Stimulated activated CD8-positive, alpha-beta memory T cell treated with anti-CD3 and anti-CD28 coated beads, Interleukin-2, amount 100 ng/mL, for 1 hour (primary cell): ENCODE measurements at places on chromosomes 7 and 10.

DNA sequence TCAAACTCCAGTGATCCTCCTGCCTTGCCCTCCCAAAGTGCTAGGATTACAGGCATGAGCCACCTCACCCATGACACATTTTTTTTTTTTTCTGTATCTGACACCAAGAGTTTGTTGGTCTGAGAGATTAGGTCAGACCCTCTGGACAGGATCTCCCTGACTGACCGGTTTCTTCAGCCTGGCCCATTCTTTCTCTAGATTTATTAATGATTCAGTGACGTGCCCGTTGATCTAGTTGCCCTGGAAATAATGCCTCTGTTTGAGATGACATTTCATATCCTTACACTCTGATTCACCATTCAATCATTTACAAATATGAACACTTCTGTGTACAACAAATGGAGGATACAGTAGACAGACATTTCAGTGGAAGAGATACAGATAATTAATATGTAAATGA is 1.4 kb upstream of the ZNF212 start:
- DNase-seq: no peak

GRCh38 chr7:84535580-84536270 is 341.1 kb upstream of the SEMA3A start:
- DNase-seq: no peak

- DNase-seq: no peak
These were observed 4.2 kb upstream of the MUC12 start for GRCh38 chr7:100965045-100965722.

DNA sequence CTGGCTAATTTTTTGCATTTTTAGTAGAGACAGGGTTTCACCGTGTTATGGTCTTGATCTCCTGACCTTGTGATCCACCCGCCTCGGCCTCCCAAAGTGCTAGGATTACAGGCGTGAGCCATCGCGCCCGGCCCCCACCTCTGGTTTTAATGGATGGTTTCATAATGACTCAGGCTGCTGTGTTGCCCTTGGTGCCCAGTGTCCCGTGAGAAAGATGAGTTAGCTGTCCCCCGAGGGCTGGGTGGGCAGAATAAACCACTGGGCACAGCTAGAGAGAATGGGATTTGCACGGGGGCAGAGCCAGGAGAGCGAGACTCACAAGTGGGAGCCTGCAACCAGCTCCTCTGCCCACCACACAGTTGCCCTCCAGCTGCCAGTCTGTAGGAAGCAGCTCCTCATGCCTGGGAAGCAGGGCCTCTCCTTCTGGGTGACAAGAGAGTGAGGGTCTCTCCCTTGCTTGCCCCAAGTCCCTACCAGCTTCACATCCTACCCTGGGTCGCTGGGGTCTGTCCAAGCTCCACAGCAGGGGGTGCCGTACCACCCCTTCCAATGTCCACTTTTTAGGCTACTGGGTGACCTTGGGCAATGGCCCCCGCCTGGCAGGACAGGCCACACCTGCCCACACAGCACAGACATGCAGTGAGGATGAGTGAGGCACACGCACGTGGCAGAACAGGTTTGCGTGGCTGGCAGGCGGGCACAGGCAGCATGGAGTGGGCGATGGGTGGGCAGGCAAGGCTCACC is 16.1 kb upstream of the NDST2 start:
- no peak for DNase-seq

DNA sequence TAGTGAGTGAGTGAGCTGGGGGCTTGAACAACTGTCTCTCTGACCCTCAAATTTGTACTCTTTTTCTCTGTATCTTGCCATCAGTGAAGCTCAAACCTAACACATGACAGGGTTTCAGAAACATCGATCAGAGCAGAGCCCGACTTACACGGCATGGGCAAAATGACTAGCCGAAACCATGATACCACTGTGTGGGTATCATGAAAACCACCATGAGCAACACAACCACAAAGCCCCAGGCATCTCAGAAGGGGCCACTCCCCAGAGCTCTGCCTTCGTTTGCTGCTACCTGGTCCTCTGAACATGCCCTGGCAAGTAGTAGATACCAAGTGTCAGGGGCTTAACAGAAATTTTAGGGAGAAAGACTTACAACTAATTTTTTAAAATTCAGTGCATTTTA is 308.5 kb downstream of the WDR11 start:
- no peak for DNase-seq

DNA sequence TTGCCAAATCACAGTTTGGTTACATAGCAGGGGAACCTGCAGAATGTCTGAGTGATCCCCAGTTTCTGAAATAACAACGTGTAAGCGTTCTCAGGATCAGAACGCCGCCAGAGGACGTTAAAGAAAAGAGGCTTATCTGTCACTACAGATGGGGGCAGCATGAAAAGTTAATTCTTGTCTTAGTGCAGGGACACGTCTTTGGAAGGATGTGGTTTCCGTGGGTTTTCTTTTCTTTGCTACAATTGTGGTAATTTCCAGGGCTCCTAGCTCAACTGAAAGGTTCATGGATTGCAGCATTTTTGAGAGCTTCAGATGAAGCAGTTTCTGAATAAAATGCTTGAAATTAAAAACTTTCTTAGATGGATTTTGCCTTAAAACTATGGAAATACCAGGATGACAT is 106.6 kb downstream of the PRKCQ start:
- DNase-seq: peak; percentile 30

DNA sequence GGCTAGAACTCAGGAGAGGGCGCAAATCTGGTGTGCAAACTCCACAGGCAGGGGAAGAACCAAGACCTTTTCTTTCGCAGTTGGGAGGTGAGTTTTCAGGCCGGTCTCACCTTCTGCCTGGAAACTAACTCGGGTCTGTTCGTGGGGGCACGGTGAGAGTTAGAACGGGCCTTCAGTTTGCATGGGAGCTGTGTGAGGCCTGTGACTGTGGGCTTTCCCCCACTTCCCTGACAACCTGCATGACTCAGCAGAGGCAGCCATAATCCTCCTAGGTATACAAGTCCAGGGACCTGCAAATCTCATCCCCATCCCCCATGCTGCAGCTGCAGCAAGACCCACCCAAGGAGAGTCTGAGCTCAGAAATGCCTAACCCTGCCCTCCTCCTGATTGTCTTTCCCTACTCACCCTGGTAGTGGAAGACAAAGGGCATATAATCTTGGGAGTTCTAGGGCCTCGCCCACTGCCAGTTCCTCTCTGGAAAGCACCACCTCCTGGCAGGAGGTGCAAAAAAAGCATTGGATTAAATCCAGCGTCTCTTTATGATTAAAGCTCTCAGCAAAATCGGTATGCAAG is 194.9 kb upstream of the ETV1 start:
- DNase-seq: no peak

- no peak for DNase-seq
These were observed 57.7 kb downstream of the ASB13 start for GRCh38 chr10:5608608-5609220.

- no peak for DNase-seq
These were observed 8.1 kb downstream of the SGMS1 start for GRCh38 chr10:50615658-50616057.

DNA sequence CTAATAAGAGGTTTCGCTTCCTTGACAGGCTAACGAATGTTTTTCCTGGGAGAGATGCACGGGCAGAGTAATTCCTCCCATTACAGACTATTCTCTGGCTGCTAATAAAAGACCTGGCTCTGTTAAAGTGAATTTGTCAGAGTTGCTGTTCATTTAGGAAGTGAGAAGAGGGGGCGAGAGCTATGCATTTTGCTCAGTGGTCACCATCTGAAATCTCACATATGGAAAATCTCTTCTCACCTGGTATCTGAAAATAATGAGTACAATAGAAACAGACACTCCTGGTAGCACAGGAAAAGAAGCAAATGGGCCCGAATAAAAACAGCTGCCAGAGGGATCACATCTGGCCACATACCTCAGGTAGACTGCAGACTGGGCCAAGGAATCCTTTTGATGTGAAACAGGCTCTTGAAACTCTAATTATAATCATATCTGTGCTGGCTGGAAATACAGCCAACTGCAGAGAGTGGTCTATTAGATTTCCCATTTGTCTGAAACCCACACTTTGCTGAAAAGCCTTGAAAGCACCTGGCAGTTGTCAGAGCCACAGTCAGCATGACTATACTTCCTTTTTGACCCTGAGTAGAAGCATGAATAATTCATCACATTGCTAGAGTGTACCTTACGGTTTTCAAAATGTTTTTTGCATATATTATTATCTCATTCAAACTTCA is 33.6 kb downstream of the AOAH start:
- DNase-seq: no peak

DNA sequence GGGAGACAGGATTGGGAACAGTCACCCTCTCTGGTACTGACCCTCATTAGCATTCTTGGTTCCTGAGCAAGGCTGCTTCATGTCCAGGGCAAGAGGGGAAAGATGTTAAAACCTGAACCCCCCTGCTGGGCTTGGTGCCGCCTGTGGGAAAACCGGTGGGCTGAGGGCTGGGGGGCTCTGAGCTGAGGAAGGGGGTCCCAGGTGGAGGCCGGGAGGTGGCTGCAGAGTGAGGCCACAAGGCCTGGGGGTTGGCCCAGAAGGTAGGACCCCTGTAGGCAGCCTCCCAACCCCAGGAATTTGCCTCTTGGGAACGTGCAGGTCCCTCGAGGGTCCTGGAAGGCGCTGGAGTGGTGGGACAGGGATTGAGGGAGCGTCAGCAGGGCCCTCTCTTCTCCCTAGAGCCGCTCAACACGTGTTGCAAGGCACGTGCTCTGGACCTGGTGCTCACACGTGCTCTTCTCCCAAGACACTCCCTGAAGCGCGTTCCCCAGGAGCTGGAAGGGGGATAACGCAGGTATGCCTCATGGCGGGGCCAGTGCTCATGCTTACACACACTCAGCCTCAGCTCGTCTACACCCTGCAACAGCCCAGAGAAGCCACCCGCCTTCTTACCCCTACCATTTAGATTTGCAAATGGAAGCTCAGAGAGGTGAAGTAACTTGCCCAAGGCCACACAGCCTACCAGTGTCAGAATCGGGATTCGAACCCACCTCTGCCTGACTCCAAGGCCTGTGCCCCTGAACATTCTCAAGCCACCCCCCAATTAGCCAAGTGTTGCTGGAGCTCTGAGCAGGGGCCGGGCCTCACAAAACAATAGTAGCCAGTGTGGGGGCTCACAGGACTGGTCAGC is 64.4 kb downstream of the LHPP start:
- no peak for DNase-seq

DNA sequence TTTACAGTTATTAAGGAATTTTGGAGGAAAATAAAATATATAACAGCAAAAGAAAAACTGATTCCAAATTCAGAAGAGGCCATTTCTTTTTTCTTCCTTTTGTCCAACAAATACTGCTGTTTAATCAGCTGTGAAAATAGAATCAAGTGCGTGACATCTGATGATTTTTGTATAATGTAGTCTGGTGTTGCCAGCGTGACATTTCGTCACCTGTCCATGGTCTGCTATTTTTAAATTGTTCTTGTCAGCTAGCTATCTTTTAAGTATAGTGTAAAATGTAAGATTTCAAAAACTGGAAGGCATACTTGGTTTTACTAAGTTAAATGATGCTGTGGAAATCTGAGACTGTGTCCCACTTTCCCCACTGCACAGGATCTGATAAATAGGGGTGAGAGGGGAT is 105.9 kb downstream of the CPEB3 start:
- DNase-seq: no peak

- no peak for DNase-seq
These were observed 182.7 kb upstream of the MKLN1 start for GRCh38 chr7:131145026-131145425.

GRCh38 chr10:60901561-60902235 is 42.3 kb downstream of the RHOBTB1 start:
- DNase-seq: no peak
